ENCODE measurements at places on chromosomes 5 and 9.

- DNase-seq = no peak
Measured at GRCh38 chr9:114288193-114289091, 34.5 kb upstream of the ORM1 start.

DNA sequence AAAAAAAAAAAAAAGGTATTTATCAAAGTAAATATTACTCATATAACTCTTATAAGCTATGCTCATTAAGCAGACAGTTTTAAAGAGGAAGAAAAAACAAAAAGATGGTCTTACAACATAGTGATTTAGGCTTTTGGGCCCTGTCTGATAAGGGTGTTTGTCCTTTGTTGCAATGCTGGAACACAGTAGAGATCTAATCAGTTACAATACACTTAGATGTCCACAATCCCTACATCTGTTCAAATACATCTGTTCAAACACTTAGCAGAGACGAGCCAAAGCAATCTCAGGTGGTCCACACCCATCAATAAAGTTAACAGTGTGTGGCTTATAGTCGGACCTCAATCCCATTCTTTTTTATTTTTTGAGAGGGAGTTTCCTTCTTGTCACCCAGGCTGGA is 11.0 kb downstream of the PRXL2C start:
- DNase-seq = no peak

- no peak for DNase-seq
Measured at GRCh38 chr5:149936700-149937091, 7.9 kb downstream of the PDE6A start.

GRCh38 chr9:88531920-88532698 is 2.9 kb upstream of the NXNL2 start:
- peak; percentile 31 for DNase-seq

DNA sequence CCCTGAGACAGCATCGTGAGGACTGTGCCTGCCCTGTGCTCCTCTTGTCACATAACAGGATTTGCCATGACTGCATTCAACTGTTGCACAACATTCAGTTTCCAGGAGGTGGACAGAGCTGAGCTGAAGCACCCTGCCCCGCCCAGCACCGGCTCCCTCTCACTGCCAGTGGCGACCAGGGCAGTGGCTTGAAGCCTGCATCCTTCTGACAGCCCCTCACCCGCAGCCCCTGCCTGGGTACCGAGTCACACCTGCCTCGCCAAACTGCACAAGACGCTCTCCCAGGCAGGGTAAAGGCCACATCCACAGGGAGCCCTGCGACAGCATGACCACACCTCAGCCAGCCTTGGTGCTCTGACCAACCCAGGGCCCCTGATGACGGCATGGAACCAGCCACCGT is 59.9 kb upstream of the ZNF354A start:
- no peak for DNase-seq

DNA sequence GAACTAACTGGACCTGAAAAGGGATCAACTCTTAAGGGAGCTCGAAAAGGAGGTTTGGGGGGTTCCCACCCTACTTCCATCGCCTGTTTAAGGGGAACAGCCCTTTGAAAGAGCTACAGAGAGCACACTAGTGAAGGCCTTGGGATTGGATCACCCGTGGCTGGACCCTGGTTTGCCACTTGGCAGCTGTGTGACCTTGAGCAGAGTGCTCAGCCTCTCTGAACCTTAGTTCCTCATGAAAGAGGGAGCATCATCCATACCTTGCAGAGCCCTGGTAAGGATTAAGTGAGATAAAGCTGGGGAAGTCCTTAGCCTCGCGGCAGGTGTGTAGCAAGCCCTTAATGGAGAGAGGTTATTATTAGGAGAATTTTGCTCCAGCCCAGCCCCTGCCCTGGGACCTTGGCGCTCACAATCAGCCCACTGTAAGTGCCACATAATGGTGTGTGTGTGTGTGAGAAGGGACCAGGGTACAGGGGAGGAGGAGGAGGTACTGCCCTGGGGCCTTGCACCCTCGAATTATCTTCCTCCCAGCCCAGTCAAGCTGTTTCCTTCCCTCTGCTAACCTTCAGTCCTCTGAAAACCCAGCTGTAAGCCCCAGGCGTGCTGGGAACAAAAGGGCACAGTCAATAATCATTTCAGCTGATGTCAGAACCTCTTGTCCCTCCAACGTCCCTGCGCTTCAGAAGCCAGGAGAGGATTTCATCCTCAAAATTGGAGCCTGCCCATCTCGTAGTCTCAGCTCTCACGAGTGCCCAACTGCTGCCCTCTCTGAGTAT is 42.9 kb downstream of the FOXI1 start:
- DNase-seq = no peak

GRCh38 chr5:58015175-58015574 is 444.7 kb downstream of the PLK2 start:
- DNase-seq = no peak

GRCh38 chr9:133754688-133755227 is 16.6 kb upstream of the SARDH start:
- no peak for DNase-seq

- DNase-seq = no peak
Measured at GRCh38 chr9:28688172-28688571, 1114.9 kb upstream of the C9orf72 start.

DNA sequence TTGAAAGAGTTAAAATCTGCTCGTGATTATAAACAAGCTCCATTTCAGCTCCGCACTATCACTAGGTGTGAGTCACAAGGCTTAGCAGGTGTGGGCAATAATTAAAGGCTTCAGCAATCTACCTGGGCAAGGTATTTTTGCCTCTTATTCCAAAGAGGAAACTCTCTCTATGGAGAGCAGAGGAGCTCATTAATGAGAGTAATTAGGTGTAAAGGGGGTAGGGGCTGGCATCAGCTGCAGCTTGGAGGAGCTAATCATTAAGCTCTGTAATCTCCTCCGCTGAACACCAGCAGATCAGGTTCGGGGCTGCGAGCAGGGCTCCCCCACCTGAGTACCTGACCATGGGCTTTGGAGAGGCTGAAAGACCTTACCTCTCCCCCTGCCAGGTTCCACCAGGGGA is 129.2 kb downstream of the CRB2 start:
- DNase-seq = no peak

GRCh38 chr5:111697881-111698757 is 58.9 kb downstream of the NREP start:
- DNase-seq = no peak

- no peak for DNase-seq
Measured at GRCh38 chr5:19270153-19270552, 717.8 kb downstream of the CDH18 start.

GRCh38 chr9:75866273-75866871 is 24.1 kb upstream of the PCSK5 start:
- peak; percentile 16 for DNase-seq

DNA sequence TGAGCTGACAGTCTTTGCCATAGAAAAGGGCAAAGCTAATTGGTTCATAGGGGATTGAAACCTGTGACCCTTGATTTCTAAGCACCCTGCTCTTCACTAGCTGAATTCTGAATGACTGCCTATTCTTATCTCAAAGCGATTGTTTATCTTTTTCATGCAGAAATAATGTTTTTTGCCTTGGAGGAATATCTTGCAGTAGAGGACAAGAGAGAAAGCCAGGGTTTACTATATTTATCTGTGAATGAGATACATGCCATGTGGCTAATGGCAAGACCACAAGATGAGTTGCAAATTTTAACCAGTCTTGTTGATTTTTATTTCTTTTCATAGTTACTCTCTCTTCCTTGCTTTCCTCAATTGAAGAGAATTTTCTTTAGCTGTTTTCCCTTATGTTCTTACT is 185.0 kb downstream of the CNTLN start:
- no peak for DNase-seq

DNA sequence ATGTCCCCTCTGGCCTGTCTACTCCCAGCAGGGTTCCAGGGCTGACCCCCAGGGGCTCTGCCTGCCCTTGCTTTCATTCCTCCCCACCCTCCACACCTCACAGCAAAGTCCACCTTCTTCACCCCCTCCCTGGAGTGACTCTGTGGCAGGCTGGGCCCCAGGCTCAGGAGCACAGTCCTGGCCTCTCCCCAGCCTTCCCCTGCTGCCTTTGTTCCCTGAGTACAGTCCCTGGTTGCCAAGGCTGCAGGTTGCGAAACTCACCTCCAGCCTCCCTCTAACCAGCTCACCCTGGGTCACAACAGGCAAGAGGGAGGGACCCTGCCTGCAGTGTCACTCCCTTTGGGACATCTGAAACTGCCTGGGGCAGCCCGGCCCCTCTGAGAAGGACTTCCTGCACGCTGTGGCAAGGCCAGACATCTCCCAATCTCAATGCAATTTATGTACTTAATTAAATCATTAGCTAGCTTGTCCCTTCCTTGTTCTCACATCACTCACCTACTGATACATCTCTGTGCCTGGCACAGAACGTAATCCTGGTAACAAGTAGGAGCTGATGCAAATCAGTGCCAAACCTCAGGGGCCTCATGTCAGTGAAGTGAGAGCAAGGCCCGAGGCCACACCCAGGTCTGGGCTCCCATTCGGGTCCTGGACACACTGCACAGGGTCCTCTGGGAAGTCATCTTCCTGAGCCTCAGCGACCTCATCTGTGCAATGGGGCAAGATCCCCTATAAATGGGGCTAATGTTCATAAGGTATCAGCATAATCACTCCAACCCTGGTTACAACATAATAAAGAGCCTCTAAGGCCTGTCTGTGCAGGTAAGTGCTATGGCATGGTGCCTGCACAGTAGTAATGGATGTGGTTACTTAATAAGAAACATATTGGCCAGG is 27.3 kb upstream of the TRIM14 start:
- peak; percentile 72 for DNase-seq

DNA sequence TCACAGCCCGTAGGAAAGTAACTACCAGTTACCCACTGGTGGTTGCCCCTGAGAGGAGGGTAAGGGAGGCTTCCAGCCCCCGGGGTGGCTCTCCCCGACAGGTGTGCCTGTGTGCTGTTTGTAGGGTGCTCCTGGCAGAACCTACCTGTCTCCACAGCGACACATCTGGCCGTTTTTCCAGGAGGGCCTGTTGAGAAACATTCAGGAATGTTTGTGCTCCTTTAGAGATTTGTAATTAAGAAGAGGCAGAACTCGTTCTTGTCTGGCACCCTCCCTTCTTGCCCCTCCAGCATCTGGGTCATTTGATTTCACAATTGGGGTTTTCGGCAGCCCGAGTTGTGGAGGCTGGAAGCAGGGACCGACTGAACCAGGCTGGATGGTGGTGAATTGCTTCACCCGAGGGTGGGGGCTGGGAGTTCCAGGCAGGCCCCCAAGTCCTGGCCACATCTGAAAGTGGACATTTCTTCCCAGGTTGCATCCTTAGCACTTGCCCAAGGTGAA is 74.2 kb downstream of the WWC1 start:
- DNase-seq = peak; percentile 38

GRCh38 chr5:44536650-44537260 is 147.5 kb upstream of the FGF10 start:
- no peak for DNase-seq

DNA sequence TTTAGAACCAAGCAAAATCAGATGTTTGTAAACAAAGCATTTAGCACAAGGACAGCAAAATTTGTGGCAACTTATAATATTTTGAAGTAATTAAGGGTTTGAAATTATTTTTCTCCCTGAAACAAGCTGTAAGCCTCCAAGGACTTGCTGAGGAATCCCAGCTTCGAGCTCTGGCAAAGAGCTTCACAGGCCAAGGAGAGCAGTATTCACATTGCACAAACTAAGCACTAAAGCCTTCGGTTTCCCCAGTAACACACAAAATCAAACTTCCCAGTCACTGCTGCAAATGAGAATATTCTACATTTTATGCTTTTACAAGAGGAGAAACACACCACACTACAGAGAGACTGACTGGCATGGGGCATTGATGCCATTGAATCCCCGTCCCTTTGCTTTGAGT is 101.9 kb downstream of the WDR41 start:
- no peak for DNase-seq

GRCh38 chr5:118651002-118651401 is 337.3 kb downstream of the DTWD2 start:
- no peak for DNase-seq

GRCh38 chr9:115598751-115599150 is 480.8 kb upstream of the TNC start:
- DNase-seq = no peak

DNA sequence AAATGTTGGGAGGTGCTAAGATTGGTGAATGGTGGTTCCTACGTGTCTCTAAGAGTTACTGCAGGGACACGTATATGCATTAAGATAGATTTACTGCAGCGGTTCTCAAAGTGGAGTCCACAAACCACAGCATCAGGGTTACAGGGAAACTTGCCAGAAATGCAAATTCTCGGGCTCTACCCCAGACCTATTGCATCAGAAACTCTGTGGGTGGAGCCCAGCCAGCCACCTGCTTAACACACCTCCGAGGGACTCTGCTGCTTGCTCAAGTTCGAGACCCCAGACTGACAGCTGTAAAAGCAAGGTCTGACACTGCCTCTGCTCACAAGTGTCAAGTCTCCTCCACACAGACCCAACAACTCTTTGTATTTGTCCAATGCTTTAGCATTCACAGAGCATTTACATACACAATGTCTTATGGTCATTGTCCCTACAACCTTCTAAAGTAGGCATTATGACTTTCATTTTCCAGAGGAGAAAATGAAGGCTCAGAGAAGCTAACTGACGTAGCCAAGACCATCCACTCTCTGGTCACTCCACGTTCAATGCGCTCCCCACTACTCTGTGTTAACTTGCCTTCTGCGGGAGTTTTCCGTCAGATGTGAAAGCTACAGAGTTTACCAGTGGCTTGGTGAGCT is 48.8 kb downstream of the HSD17B3 start:
- DNase-seq = no peak

- DNase-seq = no peak
Measured at GRCh38 chr5:75320371-75320770, 16.6 kb upstream of the HMGCR start.

DNA sequence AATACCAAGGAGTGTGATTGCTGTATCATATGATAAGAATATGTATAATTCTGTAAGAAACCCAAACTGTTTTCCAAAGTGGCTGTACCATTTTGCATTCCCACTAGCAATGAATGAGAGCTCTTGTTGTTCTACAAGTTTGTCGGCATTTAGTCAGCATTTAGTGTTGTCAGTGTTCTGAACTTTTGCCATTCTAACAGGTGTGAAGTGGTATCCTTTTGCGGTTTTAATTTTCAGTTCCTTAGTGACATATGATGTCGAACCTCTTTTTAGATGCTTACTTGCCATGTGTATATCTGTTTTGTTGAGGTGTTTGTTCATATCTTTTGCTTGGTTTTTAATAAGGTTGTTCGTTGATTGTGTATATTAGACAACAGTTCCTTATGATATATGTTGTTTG is 296.3 kb upstream of the IZUMO3 start:
- DNase-seq = no peak

- no peak for DNase-seq
Measured at GRCh38 chr5:143245929-143246561, 157.4 kb downstream of the NR3C1 start.

All from right lung (tissue), 10 donors.